ENCODE measurements at places on chromosomes 1 and 21.

- no peak for DNase-seq
Observed at GRCh38 chr1:210093461-210093860, 139.1 kb upstream of the SERTAD4 start.

DNA sequence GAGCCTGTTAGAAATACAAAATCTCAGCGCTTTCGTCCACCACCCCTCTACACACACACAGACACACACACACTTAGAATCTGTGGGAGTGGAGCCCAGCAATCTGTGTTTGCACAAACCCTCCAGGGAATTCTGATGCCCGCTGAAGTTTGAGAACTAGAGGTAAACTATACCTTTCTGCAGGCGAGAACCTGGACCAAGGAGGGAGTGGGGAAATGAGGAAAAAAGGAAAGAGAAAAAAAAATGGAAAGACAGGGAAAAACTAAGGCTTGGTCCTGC lies 468 bp upstream of the NIBAN1 start:
- DNase-seq, result no peak

GRCh38 chr21:26077521-26077920 lies 93.0 kb downstream of the APP start:
- no peak for DNase-seq

- no peak for DNase-seq
Observed at GRCh38 chr1:31535561-31535960, 40.8 kb upstream of the TINAGL1 start.

- DNase-seq, result no peak
Observed at GRCh38 chr1:109425391-109426280, 612 bp downstream of the PSMA5 start.

GRCh38 chr1:162353702-162354101 lies 23.0 kb downstream of the SPATA46 start:
- no peak for DNase-seq

GRCh38 chr21:42313501-42313969 lies 1.7 kb downstream of the TFF3 start:
- no peak for DNase-seq

- no peak for DNase-seq
Observed at GRCh38 chr1:19411612-19412011, 73.7 kb downstream of the CAPZB start.

- no peak for DNase-seq
Observed at GRCh38 chr21:45644041-45644906, 749 bp downstream of the PCBP3 start.

GRCh38 chr1:17923666-17924065 lies 168.5 kb downstream of the ACTL8 start:
- DNase-seq, result no peak

- no peak for DNase-seq
Observed at GRCh38 chr1:164240081-164240480, 318.9 kb upstream of the PBX1 start.

DNA sequence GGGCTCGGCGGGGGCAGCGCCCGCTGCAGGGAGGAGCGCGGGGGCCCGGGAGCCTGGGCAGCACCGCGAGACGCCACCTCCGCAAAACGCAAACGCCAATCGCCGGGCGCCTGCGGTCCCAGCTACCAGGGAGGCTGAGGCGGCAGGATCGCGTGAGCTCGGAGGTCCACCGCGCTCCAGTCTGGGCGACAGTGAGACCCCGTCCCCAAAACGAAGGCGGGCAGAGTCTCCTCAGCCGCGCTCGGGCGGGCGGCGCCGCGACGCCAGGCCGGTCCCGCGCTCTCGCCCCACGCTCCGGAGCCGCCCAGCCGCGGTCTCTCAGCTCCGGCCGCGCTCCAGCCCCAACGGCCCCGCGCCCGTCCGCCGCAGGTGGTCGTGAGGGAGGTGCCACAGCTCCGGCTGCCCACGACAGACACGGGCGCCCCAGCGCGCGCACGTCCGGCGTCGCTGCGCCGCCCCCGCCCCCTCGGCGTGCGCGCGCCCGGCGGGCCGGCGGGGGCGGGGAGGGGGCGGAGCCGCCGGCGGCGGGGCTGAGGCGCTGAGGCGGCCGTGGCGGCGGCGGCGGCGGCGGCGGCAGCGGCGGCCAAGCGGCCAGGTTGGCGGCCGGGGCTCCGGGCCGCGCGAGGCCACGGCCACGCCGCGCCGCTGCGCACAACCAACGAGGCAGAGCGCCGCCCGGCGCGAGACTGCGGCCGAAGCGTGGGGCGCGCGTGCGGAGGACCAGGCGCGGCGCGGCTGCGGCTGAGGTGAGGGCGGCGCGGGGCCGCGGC lies at the start of gene ADARB1:
TSS of gene ADARB1 (plus strand) at position 533 of the 770 bp plus-strand sequence. CDS start 97,077 bp downstream, outside the sequence.
- DNase-seq, result peak; percentile 68

DNA sequence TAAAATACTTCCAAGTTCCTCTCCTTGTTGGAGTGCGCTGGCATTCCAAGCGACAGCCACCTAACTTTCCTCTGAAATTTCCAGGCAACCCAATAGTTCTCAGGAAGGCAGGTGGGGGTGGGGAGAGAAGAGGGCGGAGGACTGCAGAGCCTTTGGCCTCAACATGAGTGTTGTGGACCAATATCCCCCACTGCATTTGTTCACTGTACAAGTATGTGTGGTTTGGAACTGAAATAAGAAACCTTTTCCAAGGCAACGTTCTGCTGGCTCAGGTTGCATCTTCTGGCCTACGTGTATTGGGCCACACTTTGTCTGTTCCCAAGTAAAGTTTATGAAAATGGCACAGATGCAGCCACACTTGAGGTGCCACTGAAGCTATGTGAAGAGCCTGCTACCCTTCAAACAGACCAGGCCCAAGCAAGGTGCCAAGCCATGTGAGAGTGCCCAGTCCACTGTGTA lies 153.4 kb downstream of the DHRS3 start:
- DNase-seq, result no peak

DNA sequence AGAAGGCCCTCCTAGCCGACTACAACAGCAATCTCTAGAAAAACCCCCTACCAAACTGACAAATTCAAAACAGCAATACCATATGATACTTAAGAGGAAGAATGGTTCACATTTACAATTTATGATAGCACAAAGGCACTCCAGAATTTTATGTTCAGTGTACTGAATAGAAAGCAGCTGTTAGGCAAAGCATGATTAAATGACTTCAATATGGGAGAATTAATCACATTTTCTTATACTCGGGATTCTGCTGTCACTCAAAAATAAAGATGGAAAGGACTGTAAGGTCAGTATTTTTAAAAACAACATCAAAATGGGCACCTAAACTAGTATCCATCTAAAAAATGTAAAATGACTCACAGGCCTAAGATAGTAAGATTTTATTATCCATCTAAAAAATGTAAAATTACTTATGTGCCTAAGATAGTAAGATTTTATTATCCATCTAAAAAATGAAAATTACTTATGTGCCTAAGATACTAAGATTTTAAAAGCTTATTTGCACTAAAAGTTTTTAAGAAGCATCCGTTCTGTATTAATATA lies 198.5 kb downstream of the SMYD3 start:
- DNase-seq, result no peak

DNA sequence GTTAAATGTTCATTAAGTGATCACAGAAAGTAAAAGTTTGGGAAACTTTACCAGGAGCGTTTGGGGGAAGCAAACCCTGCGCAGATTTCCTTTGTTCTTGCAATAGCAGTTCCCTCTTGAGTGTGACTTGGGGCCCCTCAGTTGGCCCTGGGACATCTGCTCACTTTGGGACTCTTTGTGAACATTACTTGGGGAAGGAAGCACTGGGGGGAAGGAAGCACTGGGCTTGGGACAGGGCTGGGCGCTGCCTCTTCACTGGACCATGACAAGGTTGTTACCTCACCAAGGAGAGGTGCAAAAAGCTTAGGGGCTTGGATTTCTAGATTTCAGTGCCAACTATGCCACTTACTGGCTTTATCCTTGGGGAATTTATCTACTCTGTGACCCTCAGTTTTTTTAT lies 63.5 kb downstream of the ETS2 start:
- DNase-seq, result no peak

- DNase-seq, result no peak
Observed at GRCh38 chr1:177142010-177142409, 22.5 kb downstream of the ASTN1 start.

DNA sequence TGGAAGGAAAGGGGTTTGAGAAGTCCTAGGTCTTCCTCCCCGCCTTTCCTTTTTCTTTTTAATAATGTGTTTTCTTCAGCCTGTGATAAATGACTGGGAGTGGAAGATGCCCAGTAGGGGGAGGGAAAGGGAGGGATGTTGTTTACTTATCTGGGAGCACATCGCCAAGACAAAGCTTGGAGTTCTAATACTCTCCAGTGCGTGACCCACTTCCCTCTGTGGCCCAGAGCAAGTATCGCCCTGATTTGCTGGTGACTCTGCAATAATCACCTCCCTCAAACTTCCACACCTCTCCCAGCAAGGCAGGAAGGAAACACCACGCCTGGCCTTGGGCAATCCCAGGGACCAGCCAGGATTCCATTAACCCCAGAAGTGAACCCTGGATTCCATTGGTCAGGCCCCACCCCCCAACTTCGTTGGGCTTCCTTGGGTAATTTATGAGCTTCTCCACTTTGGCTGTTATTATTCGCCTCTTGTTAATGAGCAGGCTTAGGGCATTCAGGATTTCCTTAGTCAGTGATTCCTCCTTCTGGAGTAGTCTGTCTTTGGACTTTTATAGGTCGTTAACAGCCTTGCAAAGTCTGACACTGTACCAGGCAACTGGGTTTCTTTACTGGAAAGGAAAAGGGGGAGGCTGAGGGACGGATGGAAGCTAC lies 24.3 kb upstream of the GRHL3 start:
- no peak for DNase-seq

GRCh38 chr1:61391730-61392129 lies 309.4 kb downstream of the NFIA start:
- DNase-seq, result no peak

DNA sequence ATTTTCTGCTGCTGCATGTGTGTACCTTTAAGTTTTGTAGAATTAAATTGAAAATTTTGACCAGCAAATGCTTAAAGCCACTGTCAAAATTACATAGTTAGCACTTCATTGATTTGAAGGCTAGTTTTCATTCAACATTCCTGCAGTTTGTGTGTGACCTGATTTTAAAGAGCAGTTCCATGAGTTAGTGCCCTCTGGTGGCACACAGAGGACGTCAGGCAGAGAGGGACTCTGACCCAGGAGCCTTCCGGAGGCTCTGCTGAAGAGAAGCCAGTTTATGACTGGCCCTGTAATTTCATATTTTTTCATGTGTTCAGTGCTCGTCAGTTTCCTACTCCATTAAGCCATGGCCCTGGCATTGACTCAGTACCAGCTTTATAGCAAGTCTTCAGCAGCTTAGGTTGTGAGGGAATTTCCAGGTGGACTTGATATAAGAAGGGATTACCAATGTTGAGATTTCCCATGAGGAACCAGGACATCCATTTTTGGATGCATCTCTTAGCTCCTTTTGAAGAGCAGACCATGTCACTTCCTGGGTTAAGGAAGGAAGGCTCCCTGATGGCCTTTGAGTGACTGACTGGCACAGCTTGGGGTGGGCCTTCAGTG lies 104.7 kb downstream of the CAMTA1 start:
- DNase-seq, result no peak

DNA sequence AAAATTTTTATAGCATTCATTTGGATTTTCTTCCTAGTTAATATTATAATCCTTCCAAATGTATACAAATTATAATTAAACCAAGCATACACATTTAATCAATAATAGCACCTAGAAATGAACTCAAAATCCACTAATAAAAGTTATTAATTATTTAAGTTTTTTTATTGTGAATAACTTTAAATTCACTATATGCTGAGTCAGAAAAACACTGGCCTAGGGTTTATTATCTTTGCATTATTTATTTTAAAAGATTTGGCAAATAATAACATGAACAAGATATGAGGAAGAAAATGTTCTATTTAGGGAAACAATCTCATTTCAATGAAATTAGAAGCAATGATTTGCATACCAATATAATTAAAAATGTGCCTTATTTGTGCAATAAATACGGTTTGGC lies 951.5 kb downstream of the KCNT2 start:
- DNase-seq, result no peak

GRCh38 chr1:15816674-15817073 lies 9.2 kb upstream of the UQCRHL start:
- no peak for DNase-seq

DNA sequence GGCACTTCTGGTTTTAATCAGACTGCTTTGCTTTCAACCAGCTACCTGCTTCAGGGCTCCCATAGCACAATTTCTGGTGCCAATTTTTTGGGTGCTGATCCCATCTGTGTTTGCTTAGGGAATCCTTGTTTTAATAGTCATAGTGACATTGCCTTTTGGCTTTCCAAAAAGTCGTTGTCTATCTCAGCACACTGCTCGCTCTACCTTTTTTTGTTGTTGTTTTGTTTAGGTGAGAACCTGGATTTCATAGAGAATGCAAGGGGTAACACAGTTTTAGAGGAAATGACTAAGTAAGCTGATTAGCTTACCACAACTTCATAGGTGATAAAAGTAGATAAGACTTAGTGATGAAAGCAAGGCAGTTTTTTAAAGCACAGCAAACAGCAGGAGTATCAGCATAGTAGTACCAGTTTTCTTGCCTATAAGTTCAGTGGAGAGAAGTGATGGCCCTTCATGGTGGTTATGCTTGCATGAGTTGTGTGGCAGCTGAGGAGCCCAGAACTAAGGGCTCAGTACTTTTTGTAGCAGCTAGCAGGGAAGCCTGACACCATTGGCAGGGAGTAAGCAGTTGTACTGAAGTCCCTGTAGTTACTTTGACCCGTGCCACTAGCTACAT lies 31.3 kb downstream of the NEK7 start:
- DNase-seq, result no peak

DNA sequence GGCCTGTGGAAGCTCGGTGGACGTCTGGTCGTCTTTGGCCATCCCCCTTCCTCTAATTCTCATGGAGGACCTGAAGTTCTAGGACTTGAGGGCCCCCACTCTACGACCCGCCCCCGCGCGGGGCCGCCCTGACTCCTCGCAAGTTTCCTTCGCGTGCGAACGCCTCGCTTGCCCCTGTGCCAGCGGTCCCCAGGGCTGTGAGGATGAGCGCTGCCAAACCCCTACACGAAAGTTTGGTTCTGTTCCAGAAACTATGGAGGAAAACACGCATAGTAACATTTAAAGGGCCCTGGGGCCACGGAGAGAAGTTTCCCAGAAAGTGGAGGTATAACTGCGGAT lies 304 bp upstream of the GNG12 start:
- DNase-seq, result no peak

GRCh38 chr1:54845772-54846171 lies 41.2 kb downstream of the DHCR24 start:
- DNase-seq, result no peak

- no peak for DNase-seq
Observed at GRCh38 chr21:44462086-44462833, 7.0 kb downstream of the LRRC3 start.

DNA sequence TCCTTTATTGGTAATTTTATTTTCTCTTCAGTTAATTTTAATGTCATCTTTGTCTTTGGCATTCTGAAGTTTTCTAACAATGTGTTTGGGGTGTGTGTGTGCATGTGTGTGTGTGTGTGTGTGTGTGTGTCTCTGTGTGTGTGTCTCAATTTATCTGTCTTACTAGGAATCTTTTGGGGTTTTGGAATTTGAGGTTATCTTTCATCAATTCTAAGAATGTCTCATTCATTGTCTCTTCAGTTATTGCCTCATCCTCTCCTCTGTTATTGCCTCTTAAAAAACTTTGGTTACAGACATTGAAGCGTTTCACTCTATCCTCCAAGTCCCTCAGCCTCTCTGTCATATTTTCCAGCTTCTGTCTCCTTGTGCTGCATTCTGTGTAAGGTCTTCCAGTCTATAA lies 18.1 kb upstream of the SAMD13 start:
- no peak for DNase-seq
